Activated CD8-positive, alpha-beta T cell treated with anti-CD3 and anti-CD28 coated beads for 36 hours (primary cell): ENCODE measurements at places on chromosomes 3 and 15. TPM values are rescaled to one million over a fixed set of nuclear protein-coding genes. Genes with fewer than 3 reads are reported as not detected.
A peak's percentile ranks its signal among the peaks of the same experiment; 100 is the strongest.

DNA sequence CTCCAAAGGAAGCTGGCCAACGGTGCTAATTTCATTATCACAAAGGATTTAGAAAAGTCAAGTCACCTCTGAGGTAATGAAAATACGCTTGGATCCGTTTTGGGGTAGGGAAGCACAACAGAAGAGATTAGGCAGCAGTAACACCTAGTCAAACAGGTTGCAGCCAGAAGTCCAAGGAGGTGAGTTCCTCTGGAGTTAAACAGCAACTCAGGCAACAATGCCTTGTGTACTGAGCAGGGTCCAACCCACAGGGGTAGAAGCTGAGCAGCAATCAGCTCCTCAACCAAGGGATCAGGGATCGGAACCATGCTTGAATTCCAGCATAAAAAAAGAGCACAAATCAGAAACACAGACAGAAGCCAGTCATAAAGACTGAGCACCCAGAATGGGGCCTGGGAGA, 88.1 kb upstream of the SPRED1 start:
- H3K36me3 ChIP-seq, result no peaks in the 10 kb centered on the region
- H3K27ac ChIP-seq, result no peak overlapping the region
- DNase-seq, result no peak
- H3K4me1 ChIP-seq, result no peaks in the 10 kb centered on the region
- H3K4me3 ChIP-seq, result no peak overlapping the region

DNA sequence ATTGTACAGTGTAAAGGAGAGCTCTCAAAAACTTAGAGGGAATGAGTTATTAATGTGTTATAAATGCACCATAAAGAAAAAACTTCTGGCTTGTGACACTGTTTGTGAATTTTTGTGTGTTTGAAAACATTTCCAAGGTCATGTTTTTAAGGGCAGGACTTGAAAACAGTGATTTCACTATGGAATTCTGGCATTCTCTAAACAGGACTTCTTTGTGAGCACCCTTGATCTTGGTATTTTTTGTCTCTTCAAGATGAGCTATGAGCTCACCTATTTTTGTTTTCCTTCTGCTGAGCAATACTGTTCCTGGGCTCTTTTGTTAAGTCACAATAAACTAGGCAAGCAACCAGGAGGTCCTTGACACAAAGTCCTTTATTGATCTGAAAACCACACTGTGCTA, 284.4 kb downstream of the RBMS3 start:
- no peak for DNase-seq
- H3K4me3 ChIP-seq, result no peak overlapping the region
- no peaks in the 10 kb centered on the region for H3K36me3 ChIP-seq
- H3K27ac ChIP-seq, result no peak overlapping the region
- H3K4me1 ChIP-seq, result no peaks in the 10 kb centered on the region
- H3K27me3 ChIP-seq, result no peaks in the 10 kb centered on the region

DNA sequence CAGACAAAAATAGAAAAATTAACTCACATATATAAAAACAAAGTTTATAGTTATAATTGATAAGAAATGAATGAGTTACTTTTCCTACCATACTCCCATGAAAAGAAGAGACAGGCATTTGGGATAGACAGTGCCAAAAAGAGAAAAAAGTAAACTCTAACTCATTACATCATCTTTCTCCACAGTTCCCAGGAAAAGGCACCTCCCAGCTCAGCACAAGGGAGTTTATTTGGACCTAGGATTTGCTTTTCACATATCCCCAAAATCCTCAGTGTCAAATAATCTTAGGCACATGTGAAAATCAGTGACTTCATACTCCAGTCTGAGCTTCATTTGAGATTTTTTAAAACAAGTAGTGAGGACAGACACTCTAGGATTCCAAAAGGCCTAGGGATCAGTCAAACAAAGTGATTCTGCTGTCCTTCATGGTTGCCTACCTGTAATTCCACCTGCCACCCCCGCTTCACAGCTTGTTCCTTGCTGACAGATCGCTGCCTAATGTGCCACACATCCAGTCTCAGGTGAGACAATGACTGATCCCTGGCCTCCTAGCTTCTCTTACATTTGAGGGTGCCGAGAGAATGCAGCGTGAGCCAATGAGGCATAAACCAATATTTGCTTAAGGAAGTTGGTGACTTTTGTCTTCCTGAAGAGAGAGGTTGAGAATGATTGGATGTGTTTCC, 573.7 kb downstream of the TBL1XR1 start:
- H3K36me3 ChIP-seq, result no peaks in the 10 kb centered on the region
- no peaks in the 10 kb centered on the region for H3K4me1 ChIP-seq
- no peaks in the 10 kb centered on the region for H3K27me3 ChIP-seq
- no peak overlapping the region for H3K4me3 ChIP-seq
- H3K27ac ChIP-seq, result no peak overlapping the region

Gene ADAMTSL3
- total RNA-seq, result not detected

Gene SNURF
- total RNA-seq, result 16.7 TPM

- no peak for DNase-seq
- H3K4me3 ChIP-seq, result no peak overlapping the region
- H3K4me1 ChIP-seq, result peaks cover 29% of the 10 kb centered on the region
- no peaks in the 10 kb centered on the region for H3K27me3 ChIP-seq
- peaks cover 15% of the 10 kb centered on the region for H3K36me3 ChIP-seq
Measured at GRCh38 chr15:80992006-80992405, 2.4 kb upstream of the MESD start.

Gene GPR149
- total RNA-seq, result not detected

DNA sequence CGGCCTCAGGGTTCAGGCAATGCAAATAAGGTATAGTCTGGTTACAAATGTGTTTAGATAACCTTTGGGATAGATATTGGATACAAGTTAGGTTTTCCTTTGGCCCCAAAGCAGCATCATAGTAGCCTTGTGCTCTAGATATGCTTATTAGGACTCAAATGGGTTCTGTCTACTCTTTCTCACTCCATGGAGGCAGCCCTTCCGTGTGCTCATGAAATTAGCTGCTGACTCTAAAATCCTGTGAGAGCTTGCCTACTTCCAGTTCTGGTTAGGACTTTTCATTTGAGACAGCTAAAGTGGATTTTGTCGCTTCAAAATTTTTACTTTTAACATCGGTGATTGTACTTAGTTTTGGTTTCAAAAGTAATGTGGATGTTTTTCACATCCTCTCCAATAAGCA, 1.6 kb downstream of the CDV3 start:
- H3K27ac ChIP-seq, result peak overlapping the region; percentile 91
- H3K27me3 ChIP-seq, result no peaks in the 10 kb centered on the region
- H3K36me3 ChIP-seq, result peaks cover 53% of the 10 kb centered on the region
- no peak for DNase-seq

Gene CALML4
- total RNA-seq, result 7.3 TPM

DNA sequence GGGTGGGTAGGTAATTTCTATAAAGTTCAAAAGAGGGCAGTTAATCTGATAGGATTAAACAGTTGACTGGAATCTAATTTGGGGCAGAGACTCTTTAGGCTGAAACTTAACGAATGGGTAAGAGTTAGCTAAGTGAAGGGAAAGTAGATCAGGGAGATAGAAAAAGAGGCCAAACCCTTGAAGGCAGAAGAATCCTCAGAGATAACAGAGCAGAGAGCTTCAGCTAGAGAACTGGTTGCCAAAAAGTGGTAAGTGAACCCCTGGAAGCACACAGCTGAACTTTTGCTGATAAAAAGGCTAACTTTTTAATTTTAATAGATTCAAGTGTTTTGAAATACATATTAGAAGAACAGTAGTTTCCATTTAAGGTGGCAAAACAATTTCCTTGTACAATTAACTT, 99.2 kb downstream of the FHIT start:
- H3K27me3 ChIP-seq, result no peaks in the 10 kb centered on the region
- H3K4me1 ChIP-seq, result no peaks in the 10 kb centered on the region
- no peak overlapping the region for H3K4me3 ChIP-seq

DNA sequence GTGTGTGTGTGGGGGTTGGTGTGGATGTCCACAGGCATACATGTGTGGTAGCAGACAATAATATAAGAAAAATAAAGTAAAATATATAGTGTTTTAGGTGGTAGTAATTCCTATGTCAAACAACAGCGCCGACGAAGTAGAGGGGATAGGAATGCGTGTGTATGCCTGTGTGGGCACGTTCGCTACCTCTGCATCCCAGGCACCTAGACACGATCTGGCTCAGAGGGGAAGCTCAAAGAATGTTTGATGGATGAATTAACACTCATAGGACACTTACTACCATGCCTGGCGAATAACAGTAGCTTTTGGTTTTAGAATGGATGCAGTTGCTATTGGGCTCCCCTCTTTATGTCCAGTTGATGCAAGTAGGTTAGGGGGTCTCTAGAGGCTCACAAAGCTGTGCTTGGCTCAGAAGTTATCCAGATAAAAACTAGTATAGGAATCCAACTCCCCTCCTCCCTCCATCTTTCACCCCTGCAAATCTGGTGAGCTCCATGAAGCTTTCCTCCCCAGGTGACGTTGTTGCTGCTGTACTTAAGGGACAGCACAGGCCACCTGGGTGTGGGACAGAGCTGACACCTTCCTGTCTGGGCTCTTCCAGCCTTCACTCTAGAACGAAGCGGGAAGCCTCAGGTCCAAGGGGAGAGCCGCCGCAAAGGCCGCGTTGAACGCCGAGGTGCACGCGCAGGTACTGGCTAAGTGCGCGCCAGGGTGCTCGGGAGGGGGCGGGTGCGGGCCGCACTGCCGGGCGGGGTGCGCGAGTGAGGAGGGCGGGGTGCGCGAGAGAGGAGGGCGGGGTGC, 192.6 kb upstream of the LYSMD4 start:
- peak; percentile 73 for DNase-seq
- peak overlapping the region; percentile 74 for H3K4me3 ChIP-seq
- peak overlapping the region; percentile 47 for H3K27ac ChIP-seq
- peaks cover 9% of the 10 kb centered on the region for H3K4me1 ChIP-seq
- H3K36me3 ChIP-seq, result no peaks in the 10 kb centered on the region
